AG09309 (cell line): ENCODE measurements at places on chromosomes 4 and X.

DNA sequence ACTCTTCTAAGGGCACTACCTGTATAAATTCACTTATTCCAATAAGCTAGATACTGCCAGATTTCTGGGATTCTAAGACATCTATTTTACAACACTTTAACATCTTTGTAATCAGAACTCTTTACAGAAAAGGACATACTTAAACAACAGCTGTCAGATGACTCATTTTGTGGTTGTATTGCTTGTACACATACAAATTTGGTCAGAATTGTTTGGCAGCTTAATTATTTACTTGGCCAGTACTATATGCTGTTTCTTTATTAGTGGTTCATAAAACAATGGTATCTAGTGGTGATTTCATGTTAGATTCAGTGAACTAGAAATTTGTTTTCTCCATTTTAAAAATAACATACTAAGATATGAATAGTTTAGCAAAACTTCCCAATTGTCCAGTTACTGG lies 27.2 kb downstream of the PALLD start:
- DNase-seq: peak; percentile 62

DNA sequence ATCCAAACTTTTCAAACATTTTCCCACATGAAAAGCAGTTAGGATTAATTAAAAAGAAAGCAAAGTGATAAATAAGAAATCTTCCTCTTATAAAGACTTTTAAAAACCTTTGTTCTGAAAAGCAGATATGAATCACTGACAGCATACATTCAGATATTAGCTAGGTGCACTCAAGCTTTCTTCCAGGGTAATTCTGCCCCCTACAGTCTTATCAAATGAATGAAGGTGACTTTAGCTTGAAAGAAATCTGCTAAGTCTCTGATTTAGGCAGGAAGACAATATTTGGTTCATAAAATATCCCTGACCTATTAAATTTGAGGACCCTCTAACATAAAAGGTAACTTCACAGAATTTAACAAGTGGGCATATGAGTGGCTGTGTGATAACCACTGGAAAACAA lies 209.1 kb upstream of the FAM47A start:
- DNase-seq: no peak

DNA sequence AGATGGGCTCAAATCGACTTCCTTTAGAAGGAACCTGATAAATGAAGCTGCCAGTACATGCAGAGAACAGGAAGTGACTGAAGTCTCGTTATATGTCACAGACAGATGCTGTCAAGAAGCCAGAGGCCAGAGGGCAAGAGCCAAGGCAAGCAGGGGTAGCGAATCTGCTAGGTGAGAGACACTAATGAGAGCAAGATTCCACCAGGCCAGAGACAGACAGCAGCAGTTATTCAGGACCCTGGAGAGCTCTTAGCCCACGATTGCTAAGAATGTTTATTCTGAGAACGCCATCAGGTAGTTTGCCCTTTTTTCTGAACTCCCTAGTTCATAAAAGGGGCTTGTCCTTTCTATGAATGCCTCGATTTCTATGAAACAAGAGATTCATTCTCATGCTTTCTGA lies 73.7 kb downstream of the BEND2 start:
- no peak for DNase-seq

DNA sequence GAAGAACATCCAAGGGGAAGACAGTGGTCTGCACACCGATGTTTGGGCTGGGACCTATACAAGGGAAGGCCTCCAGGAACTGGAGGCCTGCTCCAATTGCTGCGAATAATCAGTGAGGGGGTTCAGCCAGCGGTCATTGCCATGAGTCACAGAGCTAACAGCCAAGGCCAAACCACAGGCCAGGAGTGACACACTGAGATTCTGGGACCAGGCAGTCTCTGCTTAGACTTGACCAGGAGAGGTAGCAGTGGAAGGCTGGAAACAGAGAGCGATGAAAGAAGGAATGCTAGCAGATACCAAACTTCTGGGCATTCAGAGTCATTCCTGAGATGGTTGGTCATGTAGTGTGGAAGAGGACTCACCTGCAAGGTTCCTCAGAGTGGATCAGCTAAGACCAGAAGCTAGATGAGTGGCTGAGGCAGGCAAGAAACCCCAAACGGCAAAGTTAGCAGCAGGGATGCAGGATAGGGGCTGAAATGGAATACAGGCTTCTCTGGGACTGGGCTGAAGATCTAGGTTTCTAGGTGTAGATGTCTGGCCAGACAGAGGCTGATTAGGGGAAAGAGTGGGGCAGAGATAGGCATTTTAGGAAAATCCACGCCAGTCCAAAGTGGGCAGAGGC lies 54.7 kb downstream of the CNGA2 start:
- peak; percentile 45 for DNase-seq

DNA sequence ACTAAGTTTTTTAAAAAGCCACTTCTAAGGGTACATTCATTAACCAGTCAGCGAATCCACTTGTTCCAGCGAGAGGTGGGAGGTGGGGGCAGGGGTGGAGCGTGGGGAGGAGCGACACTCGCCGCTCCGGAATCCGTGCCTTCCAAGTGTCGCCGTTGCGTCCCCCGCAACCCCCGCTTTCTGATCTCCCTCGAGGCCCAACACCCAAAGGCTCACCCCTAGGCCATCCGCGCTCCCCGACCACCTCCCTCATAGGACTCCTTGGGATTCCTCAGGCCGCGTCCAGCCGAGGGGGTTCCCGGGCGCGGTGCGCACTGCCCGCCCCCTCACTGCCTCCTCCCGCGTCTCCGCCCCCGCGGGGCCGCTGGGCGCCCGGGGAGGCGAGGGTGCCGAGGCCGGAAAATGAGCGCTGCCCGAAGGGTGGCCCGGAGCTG lies 108.1 kb upstream of the STOX2 start:
- no peak for DNase-seq

DNA sequence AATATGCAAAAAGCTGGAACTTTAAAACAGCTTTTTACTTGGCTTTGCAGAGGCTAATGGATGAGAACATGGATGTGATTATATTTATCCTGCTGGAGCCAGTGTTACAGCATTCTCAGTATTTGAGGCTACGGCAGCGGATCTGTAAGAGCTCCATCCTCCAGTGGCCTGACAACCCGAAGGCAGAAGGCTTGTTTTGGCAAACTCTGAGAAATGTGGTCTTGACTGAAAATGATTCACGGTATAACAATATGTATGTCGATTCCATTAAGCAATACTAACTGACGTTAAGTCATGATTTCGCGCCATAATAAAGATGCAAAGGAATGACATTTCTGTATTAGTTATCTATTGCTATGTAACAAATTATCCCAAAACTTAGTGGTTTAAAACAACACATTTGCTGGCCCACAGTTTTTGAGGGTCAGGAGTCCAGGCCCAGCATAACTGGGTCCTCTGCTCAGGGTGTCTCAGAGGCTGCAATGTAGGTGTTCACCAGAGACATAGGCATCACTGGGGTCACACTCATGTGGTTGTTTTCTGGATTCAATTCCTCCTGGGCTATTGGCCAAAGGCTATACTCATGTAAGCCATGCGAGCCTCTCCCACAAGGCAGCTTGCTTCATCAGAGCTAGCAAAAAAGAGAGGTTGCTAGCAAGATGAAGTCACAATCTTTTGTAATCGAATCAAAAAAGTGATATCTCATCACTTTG lies 15.6 kb downstream of the TLR8 start:
- no peak for DNase-seq

GRCh38 chr4:102451266-102451665 lies 49.9 kb upstream of the NFKB1 start:
- no peak for DNase-seq

DNA sequence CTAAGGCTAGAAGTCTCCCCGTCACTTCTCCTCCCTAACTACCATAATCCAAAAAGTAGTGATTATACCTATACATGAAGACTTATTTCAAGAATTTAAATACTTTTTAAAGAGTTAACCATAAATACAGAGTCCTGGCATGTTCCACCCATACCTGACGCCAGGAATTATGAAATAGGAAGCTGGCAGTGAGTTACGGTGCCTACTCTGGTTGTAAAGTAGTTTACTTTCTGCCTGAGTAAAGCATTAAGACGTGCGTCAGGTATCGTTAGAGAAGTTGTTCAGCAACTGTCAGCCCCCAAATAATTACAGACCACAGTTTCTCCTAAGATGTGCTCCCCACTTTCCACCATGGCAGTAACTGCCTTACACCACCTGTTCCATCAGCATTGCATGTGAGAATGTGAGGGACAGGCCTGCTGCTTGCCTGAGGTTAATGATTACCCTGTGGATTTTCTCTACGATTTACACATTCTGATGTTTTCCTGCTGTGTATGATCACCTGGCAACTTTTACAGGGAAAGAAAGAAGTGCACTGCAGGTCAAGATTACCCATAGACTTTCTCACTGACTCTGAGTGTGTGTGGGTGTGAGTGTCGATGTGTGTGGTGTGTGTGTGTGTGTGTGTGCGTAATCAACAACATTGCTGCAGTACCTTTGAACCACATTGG lies 92.3 kb upstream of the SLC7A11 start:
- no peak for DNase-seq

GRCh38 chr4:143531380-143531779 lies 17.9 kb downstream of the SMARCA5 start:
- DNase-seq: no peak

- no peak for DNase-seq
Measured at GRCh38 chr4:118281611-118282442, 71.0 kb downstream of the PRSS12 start.

DNA sequence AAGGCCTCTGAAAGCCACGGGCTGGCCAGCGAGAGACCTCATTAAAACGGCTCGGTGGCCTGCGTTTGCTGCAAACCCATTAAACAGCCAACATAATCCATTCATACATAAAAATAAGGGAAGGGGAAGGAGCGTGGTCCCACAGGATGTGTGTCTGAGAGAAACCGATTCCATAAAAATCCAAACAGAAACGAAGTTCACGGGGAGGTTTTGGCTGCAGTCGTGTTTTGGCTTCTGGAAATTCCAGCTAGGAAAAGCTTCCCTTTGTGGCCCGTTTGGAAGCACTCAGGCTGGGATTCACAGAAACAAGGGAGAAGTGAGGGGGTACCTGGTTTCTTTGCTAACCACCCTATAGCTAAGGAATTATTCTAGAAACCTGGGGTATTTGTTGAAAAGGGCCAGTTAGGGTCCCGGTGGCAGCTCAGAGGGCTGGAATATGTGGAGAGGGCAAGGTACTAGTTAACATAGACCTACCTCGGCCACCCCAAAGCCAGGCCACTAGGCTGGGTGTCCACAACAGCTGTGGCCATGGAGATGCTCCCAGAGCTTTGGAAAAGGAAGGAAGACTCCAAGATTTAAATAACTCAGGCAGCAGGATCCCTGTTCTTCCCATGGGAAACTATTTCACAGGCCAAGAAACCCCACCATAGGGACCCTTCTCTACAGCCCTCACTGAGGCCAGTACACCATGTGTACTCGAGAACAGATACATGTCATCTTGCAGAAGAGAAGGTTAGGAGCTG lies 166.8 kb downstream of the BCOR start:
- DNase-seq: no peak

DNA sequence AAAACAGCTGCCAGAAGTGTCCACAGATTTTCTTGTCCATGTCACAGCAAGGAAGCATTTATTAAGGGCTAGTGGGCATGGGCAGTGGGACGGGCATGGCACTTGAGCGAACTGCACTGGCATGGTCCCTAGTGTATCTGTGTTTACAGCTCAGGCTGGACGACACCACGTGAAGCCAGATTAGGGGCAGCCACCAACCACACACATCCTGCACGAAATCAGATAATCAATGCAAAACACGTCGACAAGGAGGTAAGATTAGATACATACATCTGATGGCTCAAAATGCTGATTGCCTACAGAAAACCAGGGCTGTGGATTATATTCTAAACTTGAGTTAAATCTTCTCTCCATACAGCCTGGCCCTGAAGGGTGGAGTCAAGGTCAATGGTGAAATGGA lies 103.8 kb upstream of the ATP6AP2 start:
- no peak for DNase-seq

DNA sequence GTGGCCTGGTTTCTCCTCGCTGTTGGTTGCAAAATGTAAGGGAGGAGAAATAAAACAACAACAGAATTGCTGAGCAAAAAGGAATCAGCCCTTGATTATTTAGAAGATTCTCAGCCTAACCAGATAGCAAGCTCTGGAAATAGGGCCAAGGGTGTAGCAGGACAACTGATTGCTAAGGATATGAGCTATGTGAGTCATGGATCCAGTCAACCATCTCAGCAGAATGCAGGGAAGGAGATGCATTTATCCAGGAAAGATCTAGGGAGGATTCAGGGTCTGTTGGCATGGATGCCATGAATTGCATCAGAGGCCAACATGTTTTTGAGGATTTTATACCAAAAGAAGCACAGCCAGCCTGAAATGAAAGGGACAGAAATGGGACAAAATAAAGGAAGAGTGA lies 2.2 kb upstream of the XAGE3 start:
- no peak for DNase-seq
